ENCODE measurements at places on chromosomes 5 and 9.
A peak's percentile ranks its signal among the peaks of the same experiment; 100 is the strongest.

GRCh38 chr5:97004423-97005060, 68.7 kb downstream of the LNPEP start:
- no peak overlapping the region for H3K27ac ChIP-seq
- H3K4me1 ChIP-seq: no peaks in the 10 kb centered on the region
- no peaks in the 10 kb centered on the region for H3K27me3 ChIP-seq

GRCh38 chr9:21506626-21507482, 24.7 kb upstream of the IFNE start:
- no peak for DNase-seq
- H3K4me3 ChIP-seq: no peak overlapping the region
- peak overlapping the region; percentile 67 for H3K27ac ChIP-seq
- peaks cover 4% of the 10 kb centered on the region for H3K36me3 ChIP-seq

DNA sequence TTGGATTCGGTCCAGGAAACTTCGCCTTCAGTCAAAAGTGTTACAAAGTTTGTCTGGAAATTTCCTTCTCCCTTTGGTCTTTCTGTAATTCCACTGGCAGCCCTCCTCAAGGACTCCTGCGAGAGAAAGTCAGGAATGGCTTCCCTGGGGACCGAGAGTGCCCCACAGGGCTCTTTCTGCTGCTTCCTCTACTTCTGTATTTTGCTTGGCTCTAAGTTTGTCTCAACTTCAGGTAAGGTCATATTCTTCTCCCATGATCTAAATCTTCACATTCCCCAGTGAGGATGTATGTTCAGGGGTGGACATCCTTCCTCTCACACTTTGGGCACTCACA, 10.3 kb upstream of the RIOK2 start:
- no peaks in the 10 kb centered on the region for H3K36me3 ChIP-seq
- no peak for DNase-seq
- no peak overlapping the region for H3K4me3 ChIP-seq

DNA sequence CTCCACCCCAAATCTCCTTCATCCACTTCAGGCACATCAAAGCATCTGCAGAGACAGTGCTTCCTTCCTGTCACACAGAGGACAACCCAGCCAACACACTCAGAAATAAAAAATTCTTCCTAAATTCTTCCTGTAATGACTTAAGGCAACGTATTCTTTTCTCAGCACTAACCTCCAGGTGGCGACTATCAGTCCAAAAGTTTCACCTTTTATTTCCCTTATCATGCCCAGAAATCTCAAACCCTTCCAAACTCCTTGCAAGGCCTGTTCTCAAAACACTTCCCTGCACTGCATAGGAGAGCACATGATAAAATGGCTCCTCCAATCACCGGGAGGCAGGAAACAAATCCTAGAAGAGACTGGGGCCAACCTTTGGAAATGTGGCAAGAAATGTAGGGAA, 35.1 kb downstream of the SLIT3 start:
- peaks cover 6% of the 10 kb centered on the region for H3K36me3 ChIP-seq
- no peaks in the 10 kb centered on the region for H3K4me1 ChIP-seq
- peaks cover 3% of the 10 kb centered on the region for H3K27me3 ChIP-seq
- H3K27ac ChIP-seq: no peak overlapping the region
- no peak overlapping the region for H3K4me3 ChIP-seq

- no peak overlapping the region for H3K4me3 ChIP-seq
- no peaks in the 10 kb centered on the region for H3K36me3 ChIP-seq
- no peaks in the 10 kb centered on the region for H3K27me3 ChIP-seq
- DNase-seq: no peak
- no peak overlapping the region for H3K27ac ChIP-seq
- H3K4me1 ChIP-seq: peaks cover 9% of the 10 kb centered on the region
These were observed 185.6 kb downstream of the EFNA5 start for GRCh38 chr5:107485184-107485583.

Measured in progenitor cell of endocrine pancreas (in vitro differentiated cells).